ENCODE measurements at places on chromosomes 7 and 10.
A peak's percentile ranks its signal among the peaks of the same experiment; 100 is the strongest.

DNA sequence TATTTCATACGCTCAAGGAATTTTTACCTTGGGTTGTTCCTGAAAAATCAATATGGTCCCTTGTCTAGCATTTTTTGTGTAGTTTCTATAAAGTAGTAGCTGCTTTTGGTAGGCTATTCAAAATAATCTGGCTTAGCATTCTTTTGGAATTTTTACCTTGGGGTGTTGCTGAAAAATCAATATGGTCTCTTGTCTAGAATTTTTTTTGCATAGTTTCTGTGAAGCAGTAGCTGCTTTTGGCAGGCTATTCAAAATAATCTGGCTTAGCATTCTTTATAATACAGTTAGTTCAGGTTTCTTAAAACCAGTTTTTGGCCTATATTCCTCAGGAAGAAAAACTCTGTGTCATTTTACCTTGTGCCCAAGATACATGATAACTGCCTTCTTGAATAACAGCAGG is 301.9 kb downstream of the SUGCT start:
- DNase-seq, result no peak

DNA sequence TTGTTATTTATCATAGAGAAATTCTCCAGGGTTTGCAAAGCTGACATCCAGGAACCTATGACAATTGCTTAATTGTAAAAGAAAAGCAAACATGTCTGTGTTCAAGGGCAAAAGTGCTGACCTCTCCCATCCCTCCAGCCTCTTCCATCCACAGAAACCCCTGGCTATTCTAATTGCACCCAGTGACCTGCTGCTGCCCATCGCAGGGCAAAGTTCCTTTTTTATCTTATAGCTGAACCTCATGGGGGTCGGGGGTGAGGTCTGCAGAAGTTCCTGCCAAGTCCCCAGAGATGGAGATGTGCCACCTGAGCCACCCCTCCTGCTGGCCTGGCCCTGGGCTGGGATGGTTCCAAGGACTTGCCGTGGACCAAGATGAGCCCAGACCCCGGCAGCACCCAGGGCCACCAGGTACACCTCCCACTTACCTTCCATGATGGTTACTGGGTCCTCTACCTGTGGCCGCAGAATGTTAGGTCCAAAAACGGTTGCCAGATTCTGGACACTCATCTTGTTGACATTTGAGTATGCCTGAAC is 146.5 kb downstream of the MAPK8 start:
- no peak for DNase-seq

- DNase-seq, result no peak
Measured at GRCh38 chr7:70489813-70490212, 642.1 kb upstream of the GALNT17 start.

GRCh38 chr10:118754229-118754555 is 578 bp downstream of the CACUL1 start:
- no peak for DNase-seq

- no peak for DNase-seq
Measured at GRCh38 chr7:146725520-146725919, 608.9 kb downstream of the CNTNAP2 start.

GRCh38 chr7:80950550-80950967 is 31.7 kb upstream of the SEMA3C start:
- DNase-seq, result no peak

- DNase-seq, result no peak
Measured at GRCh38 chr7:103499976-103500375, 54.0 kb upstream of the SLC26A5 start.

GRCh38 chr10:44380829-44381600 is 3.9 kb downstream of the CXCL12 start:
- no peak for DNase-seq

DNA sequence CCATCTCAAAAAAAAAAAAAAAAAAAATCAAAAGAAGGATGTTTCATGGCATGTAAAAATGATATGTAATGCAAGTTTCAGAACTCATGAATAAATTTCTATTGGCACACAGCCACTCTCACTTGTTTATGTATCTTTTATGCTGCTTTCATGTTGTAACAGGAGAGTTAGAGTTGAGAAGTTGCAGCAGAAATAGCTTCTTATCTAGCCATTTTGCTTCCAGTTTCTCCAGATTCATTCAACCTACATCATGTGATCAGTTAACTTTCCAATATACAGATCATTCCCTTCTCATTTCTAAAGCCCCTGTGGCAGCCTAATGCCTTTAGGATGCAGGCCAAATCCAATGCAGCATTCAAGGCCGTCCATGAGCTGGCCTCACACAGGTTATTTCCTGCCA is 30.4 kb downstream of the ZNF786 start:
- no peak for DNase-seq

DNA sequence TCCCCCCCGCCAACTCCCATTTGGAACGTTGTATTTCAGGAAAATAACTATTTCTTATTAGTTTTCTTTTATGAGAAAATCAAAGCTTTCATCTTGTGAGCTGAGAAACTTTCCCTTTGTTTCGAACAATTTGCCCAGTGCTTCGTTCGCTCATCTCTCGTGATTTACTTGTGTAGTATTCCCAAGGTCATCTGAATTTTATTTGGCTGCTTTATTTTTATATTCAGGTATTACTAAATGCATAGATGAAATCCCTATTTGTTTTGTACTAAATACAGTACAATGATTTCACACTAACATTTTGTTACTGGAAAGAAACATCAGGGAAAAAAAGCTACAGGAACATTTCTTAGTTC is 12.0 kb upstream of the EBLN1 start:
- no peak for DNase-seq

GRCh38 chr7:7315851-7316250 is 133.5 kb downstream of the C1GALT1 start:
- DNase-seq, result no peak

DNA sequence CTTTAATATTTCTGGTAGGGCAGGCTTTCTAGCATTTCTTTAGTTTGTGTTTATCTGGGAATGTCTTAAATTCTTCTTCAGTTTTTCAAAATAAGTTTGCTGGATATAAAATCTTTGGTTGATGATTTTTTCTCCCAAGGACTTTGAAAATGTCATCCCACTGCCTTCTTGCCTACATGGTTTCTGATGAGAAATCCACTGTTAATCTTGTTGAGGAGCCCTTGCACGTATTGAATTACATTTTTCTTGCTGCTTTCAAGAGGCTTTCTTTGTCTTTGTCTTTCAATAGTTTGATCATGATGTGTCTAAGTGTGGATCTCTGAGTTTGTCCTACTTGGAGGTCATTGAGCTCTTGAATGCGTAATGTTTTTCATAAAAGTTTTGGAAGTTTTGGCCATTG is 66.0 kb downstream of the CASD1 start:
- DNase-seq, result no peak

DNA sequence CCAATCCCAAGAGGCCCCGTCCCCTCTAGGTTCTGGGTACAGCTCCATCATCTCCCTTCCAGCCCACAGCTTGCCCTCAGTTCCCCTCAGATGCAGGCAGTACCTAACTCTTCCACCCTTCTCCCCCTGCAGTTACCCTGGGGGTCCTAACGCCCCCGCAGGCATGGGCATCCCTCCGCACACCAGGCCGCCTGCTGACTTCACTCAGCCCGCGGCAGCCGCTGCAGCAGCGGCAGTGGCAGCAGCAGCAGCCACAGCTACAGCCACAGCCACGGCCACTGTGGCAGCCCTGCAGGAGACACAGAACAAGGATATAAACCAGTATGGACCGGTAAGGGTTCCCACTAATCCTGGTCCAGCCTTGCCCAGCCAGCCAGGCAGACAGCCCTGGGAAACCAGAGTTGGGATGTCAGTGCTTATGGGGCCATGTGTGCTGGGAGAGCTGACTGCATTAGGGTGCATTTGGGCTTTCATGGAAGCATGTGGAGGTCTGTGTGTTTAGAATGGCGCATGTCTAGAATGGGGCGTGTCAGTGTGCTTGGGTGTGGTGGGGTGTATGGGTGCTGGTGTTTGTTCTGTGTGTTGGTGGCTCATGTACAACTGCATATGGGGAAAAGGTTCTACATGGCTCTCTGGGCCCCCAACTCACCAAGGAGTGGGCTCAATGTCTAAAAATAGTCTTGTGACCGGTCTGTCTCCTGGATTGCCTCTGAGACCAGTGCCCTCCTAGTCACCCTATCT is 55.1 kb upstream of the PPIF start:
- DNase-seq, result no peak

DNA sequence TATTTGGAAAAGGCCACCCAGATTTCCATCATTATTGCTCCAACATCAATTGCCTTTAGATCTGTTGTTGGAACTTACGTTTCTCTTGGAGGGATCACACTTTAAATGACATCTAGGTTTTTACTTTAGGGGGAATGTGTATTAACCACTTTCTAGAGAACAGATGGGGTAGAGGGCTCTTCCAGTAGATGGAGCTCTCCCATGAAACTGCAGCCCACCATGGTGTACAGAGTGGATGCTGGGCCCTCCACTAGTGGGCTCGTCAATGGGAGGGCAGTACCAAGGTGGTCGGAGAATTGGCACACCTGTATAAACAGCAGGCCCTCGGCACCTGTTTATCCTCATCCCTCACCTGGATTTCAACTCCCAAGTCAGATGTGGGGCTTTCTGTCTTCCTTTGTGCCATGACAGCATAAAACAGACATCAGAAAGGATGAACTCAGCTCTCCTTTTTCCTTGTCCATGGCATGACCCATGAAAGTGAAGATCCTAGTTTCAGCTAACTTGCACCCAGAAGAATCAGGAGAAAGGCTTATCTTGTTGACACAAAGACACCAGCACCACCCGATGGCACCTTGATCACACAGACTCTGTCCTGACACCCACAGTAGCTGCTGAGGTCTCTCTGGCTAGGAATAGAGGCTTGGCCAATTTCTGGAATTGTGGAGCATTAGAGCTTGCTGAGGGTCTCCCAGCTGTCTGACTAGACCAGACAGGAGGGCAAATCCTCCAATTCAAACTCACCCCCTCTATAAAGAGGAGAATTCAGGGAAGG is 150.5 kb downstream of the CYP26A1 start:
- DNase-seq, result no peak

- no peak for DNase-seq
Measured at GRCh38 chr7:88127637-88128290, 92.1 kb downstream of the SRI start.

DNA sequence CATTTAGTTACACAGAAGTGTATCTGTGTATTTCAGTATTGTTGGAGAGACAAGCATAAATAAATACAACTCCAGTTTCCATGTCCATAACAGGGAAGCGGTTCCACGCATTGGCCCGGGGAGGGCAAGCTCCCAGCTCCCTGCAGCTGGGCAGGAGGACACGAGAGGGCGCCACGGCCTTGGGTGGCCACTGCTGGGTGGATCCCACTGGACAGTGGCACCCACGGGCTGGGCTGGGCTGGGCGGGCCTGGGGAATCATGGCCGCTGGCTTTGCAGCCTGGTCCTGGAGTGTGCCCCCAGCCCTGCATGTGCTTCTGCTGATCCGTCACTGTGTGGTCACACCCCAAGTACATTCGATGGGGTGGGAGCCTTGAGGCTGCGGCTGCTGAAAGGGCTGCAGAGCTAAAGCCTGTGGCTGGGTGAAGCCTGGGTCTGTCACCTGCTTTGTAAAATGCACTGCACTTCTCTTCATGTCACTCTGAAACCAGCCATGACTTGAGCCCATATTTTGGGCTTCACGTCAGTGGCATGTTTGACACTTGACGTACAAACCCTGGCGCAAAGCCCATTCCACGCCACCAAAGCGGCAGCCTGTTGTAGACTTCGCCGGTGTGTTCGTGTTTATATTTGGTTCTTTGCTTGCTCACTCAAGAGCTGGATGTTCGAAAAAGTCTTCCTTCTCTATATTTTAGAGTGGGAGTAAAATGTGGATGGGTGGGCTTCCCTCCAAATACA is 27.5 kb downstream of the LRRC27 start:
- DNase-seq, result no peak

DNA sequence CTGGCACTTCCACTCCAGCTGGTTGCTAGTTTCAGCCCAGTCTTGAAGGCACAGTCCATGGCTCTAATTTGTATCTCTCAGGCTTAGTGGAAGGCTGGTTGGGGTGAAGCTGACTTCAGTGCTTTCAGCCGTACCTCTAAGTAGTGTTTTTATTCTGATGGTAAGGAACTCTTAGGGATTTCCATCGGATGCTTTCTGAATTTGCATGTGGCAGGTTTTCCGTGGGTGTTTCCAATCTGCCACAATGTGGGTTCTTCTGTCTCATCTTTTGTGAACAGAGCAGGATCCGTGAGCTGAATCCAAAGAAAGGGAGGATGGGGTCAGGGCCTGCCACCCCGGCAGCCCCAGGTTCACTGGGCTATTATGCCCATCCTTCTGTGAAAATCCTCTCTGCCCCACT is 607.9 kb upstream of the MKI67 start:
- DNase-seq, result no peak

DNA sequence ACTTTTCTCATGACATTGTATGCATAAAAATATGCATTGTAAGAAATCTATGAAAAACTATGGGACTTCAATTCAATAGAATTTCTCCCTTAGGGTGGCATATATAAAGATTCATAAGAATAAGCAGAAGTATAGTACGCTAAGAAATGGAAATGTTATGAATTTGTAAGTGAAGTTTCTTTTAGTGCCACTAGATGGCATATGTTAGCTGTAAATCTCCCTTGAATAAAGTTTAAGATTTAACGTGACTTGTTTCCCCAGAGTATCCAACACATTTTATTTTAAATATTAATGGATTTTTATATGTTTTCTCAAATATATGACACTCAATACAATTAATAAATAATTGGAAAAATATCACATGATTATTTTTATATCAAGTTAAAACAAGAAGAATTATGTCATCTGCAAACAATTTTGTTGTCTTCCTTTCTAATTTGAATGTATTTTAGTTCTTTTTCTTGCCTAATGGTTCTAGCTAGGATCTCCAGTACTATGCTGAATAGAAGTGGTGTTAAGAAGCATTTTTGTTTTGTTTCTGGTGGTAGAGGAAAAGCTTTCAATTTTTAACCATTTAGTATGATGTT is 287.2 kb downstream of the HGF start:
- no peak for DNase-seq

DNA sequence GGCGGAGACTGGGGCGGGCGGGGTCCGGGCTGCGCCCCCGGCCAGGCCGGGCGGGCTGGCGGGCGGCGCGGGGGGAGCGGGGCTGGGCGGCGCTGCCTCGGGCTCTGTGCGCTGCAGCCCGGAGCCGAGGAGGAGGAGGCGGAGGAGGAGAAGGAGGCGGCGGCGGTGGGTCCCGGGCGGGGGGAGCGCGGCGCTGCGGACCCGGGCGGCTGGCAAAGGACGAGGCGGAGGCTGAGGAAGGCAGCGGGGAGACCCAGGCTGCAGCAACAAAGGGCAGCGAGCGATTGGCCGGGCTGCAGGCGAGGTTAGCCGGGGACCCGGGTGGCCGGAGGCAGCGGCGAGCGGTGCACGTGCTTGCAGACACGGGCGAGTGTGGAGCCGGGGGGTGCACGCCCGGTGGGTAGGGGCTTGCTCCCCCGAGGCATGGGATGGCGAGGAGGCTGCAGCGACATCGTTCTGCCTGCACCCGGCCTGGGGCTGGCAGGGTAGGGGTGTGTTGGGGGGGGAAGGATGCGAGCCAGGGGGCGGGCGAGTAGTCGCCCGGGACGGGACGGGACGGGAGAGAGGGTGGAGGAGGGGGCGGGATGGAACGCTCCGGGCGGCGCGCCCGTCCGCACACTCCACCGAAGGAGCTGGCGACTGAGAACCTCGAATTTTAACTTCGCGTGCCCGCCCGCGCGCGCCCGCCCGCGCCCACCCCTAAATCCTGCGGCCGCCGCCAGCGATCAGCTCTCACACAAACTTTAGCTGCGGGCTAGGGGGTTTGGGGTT is 844 bp upstream of the KAT6B start:
- DNase-seq, result peak; percentile 15

Measured in stimulated activated CD8-positive, alpha-beta memory T cell treated with anti-CD3 and anti-CD28 coated beads, Interleukin-7, amount 100 ng/mL, for 1 hour (primary cell).